ENCODE measurements at places on chromosomes 12 and 14. TPM values are rescaled to one million over a fixed set of nuclear protein-coding genes. Genes with fewer than 3 reads are reported as not detected.

The SLC6A15 gene
- total RNA-seq: 1.8 TPM

The CLEC6A gene
- total RNA-seq: not detected

DNA sequence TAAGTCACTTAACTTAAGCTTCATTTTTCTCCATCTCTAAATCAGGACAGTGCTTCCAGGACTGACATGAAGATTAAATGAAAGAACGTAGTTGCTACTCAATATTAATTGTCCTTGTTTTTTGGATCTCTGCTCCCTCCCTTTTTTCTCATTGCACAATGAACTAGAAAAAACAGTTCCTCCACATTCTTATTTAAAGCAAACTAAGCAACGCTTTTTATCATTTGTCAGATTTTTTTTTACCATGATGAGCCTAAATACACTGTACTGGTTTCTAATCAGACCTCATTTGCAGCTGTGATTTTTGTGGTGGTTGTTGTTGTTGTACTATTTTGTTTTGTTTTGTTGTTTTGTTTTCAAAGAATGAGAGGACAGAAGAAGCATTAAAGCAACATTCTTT lies 23.2 kb upstream of the PARP11 start:
- DNase-seq: no peak

DNA sequence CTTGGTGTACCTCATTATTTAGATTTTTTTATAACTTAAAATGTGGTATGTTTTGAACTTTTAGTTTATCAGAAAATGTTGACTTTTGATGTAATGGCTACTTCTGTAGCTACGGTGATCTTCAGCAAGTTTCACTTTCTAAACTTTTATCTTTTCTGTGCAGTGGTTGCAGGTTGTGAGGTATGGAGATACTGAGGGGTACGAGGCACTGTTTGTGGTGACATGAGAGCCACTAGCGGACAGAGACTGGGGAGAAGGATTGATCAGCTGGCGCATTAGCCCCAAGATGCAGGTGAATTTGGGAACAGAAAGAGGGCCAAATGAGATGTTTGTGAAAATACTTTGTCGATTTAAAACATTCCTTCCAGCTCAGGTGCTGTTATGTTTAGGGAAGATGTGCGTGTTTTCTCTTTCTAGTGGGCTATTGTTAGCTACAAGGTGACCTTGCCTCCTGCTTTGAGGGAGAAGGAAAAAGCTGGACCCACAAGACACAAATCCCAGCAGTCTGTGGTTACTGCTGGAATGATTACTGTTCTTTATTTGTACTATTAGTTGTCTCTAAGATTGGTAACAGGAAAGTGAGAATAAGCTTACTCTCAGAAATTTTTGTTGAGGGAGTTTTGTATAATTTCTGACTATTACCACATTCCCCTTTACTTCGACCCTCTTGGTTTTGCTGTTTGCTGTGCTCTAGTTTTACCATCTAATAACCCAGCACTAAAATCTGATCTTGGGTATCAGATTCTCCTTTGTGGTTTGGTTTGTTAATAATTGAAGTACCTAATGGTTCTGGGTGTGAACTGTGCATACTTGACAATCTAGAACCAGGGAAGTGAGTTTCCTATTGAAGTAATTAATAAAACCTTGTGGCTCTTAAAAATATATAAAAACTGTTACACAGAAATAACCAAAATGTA lies 61.7 kb downstream of the FBXO34 start:
- DNase-seq: no peak

- DNase-seq: no peak
Observed at GRCh38 chr14:89926694-89927093, 27.8 kb downstream of the EFCAB11 start.

DNA sequence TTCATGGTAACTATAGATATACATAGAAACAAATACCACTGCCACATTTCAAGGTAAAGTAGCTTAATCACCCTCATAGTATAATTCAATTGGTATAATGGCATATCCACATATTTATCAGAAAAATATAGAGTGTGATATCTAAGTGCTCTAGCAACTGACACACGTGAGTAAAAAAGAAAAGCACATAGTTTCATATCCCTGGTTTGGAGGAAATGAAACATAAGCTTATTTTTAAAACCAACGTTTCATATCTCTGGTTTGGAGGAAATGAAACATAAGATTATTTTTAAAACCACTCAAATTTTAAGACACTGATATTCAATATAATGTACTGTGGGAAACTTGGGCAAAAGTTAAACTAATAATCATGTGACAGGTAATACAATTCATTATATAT lies 2.1 kb downstream of the OR6C70 start:
- DNase-seq: no peak

DNA sequence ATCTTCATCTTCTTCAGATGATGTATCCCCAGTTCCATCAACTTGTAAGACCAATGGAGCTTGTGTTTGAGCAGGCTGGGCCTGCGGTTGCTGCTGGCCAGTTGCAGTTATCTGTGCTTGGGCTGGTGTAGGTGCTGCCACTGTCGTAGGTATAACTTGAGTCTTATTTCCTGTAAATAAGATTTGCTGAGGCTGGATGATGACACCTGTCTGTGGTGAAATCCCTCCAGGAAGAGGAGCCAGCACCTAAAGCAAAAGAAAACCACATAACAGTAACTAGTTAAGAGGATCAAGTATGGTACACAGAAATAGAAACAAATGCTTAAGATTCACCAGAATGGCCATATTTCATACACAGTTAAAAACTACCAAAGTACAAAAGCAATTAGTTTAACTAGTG lies 28.2 kb downstream of the GTF2A1 start:
- no peak for DNase-seq

GRCh38 chr12:93429852-93430251 lies 11.9 kb downstream of the UBE2N start:
- no peak for DNase-seq

DNA sequence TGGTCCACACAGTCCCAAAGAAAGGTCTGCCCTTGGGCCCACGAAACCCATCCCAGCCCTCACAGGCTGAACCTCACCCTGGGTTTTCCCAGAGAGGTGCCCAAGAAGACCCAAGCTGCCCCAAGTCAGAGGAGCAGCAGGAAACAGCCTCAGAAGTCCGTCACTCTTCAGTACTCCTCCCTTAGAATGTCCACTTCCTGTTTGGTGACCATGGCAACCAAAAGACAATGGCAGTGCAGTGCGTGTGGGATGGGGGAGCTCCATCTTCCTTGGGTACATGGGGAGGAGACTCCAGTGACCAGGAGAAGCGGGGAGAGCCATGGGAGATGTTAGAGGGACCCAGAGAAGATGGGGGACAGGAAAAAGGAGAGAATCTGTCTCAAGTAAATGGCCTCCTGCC lies 11.3 kb downstream of the SELPLG start:
- no peak for DNase-seq

DNA sequence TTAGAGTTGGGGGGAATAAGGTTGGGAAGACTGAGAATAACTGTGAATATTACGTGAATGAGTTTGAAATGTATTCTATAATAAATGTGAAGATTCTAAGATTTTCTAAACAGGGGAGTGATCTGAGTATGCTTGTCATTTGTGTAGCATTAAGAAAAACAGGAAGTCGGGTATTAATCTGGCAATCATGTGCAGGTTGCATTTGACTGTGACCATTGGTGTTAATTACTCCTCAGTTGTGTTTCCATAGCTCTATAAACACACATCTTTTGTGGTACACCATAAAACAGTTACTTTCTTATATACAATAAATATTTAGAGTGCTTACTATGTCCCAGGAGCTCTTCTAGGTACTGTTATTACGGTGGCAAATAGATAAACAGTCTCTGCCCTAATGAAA lies 434.4 kb upstream of the PDE3A start:
- DNase-seq: no peak

The GDF3 gene
- total RNA-seq: not detected

The STK38L gene
- 84.2 TPM for total RNA-seq

The SAMD15 gene
- total RNA-seq: 0.36 TPM

- no peak for DNase-seq
Observed at GRCh38 chr12:2402073-2402579, 349.3 kb downstream of the CACNA1C start.

The ATG2B gene
- 25.7 TPM for total RNA-seq

The MMP17 gene
- 3.6 TPM for total RNA-seq

GRCh38 chr14:88204221-88204620 lies 118.8 kb downstream of the KCNK10 start:
- no peak for DNase-seq

DNA sequence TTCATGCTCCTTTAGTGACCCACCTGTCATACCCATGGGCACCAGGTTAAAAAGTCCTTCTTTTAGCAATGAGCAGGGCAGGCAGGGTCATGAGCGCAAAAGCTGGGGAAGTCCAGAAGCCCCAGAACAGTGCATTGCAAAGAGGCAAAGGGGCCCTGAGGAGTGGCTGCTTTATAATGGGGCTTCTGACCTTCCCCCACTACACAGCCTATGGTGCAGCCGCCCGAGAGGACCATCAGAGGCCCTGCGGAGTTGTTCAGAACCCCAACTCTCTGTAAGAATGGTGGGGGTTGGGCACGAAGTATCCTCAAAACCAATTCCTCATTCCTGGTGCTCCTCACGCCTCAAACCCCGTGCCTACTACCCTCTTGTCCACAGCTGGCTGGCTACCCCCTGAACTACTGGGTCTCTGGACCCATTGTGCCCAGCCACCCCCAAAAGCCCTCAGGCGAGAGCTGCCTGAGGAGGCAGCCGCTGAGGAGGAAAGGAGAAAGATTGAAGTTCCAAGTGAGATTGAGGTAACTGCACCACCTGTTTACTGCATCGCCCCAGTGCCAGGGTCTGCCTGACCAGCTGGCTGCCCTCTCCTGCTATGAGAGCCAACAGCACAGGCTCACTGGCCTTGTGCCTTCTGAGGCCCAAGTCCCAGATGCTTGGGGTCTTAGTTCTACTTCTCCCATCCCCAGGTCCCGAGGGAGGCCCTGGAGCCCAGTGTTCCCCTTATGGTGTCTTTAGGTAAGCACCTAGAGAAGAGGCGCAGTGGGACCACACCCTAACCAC lies 6.7 kb downstream of the REC8 start:
- no peak for DNase-seq

- no peak for DNase-seq
Observed at GRCh38 chr14:20327005-20327869, 5.8 kb downstream of the CCNB1IP1 start.

- DNase-seq: no peak
Observed at GRCh38 chr12:25500651-25501050, 52.4 kb downstream of the LMNTD1 start.

The SETD1B gene
- 7.6 TPM for total RNA-seq

The SLC7A7 gene
- total RNA-seq: 16.7 TPM

The MYH7 gene
- total RNA-seq: not detected

The RPS6KL1 gene
- 5.6 TPM for total RNA-seq

- DNase-seq: no peak
Observed at GRCh38 chr12:14924541-14924940, 13.8 kb downstream of the ERP27 start.

GRCh38 chr14:62015945-62016344 lies 253.7 kb downstream of the SNAPC1 start:
- no peak for DNase-seq

DNA sequence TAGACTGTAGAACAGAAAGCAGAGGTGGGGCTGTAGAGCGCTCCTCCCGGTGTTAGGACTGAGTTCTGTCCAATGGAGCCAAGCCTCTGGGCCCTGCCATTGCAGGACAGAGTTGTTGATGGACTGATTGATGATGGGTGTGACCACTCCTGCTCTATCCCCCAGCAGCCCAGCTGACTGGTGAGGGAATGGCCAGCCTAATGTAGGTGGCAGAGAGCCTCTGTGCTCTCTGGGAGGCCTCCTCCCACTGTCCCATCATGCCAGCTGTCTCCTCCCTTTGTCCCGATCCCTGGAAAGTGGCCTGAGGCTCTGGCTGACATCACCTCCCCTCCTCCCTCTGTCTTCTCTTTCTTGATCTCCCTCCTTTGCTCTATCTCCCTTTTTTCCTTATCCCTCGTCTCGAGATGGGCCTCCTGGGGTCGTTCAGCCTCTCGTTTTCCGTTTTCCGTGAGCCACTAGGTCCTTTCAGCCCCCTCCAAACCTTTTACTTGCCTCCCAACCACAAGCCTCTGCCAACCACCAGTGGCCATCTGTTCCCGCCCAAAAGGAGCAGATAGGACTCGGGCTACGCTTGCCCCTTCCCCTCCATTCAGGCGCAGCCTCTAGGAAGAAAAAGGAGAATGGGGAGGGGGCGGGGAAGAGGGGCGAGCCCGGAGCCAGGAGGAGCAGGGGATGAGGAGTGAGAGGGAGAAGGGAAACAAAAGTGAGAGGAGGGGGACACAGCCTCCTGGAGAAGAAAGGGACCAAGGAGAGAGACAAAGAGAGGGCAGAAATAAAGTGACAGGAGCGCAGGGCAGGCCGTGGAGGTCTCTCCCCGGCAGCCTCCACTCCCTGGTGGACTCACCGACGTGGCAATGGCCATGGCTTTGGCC lies 572 bp downstream of the EFS start:
- no peak for DNase-seq

The CYP27B1 gene
- not detected for total RNA-seq

The CEBPE gene
- total RNA-seq: not detected

DNA sequence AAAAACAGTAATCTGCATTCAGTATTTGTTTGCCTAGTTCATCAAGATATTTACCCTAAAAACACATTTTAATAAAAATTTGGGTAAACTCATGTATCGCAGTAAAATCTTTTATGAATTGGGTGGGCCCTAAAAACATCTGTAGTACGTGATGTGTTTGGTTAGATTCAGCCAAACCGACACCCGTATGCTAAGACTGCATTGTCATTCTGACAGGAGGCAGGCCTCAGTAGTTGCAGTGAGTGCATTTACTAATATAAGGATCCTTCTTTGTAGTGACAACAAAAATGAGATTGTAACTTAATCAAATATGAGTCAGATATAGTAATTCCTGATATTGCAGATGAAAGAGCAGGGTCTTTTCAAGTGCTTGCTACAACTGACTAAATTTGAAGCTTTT lies 191.8 kb downstream of the SLC16A7 start:
- DNase-seq: no peak

- no peak for DNase-seq
Observed at GRCh38 chr14:62691647-62692489, 353.4 kb downstream of the KCNH5 start.

- no peak for DNase-seq
Observed at GRCh38 chr14:42541535-42542001, 934.9 kb downstream of the LRFN5 start.

All from sigmoid colon (tissue), 7 donors.